Activated CD4-positive, alpha-beta T cell treated with anti-CD3 and anti-CD28 coated beads, Interleukin-2, amount 10 ng/mL, durations not matched to agents 24 days and 14 days (primary cell): ENCODE measurements at places on chromosomes 12 and 14. TPM values are rescaled to one million over a fixed set of nuclear protein-coding genes. Genes with fewer than 3 reads are reported as not detected.

DNA sequence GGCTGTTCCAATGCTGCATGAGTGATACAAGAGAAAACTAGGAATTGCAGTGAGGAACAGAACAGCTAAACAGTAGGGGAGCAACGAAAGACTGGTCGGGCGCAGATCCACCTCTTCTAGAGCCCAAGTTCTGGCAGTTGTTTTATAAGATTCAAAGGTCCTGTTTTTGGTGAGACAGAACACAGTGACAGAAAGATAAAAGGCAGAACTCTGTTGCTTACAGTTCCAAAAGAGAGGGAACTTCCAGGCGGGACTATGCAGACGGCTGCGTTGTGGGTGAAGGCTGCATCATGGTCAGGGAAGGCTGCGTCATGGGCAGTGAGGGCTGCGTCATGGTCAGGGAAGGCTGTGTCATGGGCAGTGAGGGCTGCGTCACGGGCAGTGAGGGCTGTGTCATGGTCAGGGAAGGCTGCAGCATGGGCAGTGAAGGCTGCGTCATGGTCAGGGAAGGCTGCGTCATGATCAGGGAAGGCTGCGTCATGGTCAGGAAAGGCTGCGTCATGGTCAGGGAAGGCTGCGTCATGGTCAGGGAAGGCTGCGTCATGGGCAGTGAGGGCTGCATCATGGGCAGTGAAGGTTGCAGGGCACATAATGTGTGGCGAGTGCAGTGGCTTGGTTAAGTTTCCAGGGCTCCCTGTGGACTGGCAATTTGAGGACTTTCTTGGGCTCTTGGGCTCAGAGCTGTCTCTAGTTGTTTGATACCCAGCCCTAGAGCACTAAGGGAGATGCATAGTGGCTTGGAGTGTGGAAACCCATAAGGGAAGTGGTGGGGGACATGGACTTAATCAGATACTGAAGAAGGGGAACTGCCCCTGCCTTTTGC lies 619.9 kb downstream of the AACS start:
- no peaks in the 10 kb centered on the region for H3K27me3 ChIP-seq
- H3K4me3 ChIP-seq = no peak overlapping the region
- H3K36me3 ChIP-seq = no peaks in the 10 kb centered on the region
- no peak overlapping the region for H3K27ac ChIP-seq
- H3K4me1 ChIP-seq = no peaks in the 10 kb centered on the region

GYS2 gene
- 0.17 TPM in 1 of 2 replicates, not detected in the other for total RNA-seq

SIVA1 gene
- 117 and 123 TPM in 2 replicates for total RNA-seq

CLECL1 gene
- total RNA-seq = 5.3 and 9.1 TPM in 2 replicates

TDRD9 gene
- total RNA-seq = 0.12 and 0.19 TPM in 2 replicates

GRCh38 chr14:65981192-65981843 lies 504.9 kb upstream of the CCDC196 start:
- no peak overlapping the region for H3K27ac ChIP-seq
- peaks cover 3% of the 10 kb centered on the region for H3K4me1 ChIP-seq
- peaks cover 10% of the 10 kb centered on the region for H3K27me3 ChIP-seq
- no peak for DNase-seq
- no peak overlapping the region for H3K4me3 ChIP-seq

C12orf50 gene
- not detected in 2 replicates for total RNA-seq

DNA sequence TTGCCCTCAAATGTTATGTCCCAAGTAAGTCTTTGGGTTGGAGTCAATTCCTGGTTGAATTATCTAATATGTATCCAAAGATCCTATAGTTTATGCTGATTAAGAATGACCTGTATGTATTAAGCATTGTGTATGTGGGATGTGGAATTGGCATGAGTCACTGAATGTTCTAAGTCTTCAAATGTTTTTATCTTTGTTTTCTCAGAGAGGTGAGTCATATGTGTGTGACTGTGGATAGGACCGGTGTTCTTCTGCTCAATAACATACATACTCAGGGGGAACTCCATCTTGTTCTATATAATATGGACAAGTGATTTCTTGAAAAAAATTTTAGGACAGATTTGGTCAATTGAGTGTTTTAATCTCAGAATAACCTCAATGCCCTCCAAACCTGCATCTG lies 57.9 kb downstream of the NAV3 start:
- no peak overlapping the region for H3K27ac ChIP-seq
- no peaks in the 10 kb centered on the region for H3K4me1 ChIP-seq
- no peaks in the 10 kb centered on the region for H3K27me3 ChIP-seq
- no peak overlapping the region for H3K4me3 ChIP-seq

DNA sequence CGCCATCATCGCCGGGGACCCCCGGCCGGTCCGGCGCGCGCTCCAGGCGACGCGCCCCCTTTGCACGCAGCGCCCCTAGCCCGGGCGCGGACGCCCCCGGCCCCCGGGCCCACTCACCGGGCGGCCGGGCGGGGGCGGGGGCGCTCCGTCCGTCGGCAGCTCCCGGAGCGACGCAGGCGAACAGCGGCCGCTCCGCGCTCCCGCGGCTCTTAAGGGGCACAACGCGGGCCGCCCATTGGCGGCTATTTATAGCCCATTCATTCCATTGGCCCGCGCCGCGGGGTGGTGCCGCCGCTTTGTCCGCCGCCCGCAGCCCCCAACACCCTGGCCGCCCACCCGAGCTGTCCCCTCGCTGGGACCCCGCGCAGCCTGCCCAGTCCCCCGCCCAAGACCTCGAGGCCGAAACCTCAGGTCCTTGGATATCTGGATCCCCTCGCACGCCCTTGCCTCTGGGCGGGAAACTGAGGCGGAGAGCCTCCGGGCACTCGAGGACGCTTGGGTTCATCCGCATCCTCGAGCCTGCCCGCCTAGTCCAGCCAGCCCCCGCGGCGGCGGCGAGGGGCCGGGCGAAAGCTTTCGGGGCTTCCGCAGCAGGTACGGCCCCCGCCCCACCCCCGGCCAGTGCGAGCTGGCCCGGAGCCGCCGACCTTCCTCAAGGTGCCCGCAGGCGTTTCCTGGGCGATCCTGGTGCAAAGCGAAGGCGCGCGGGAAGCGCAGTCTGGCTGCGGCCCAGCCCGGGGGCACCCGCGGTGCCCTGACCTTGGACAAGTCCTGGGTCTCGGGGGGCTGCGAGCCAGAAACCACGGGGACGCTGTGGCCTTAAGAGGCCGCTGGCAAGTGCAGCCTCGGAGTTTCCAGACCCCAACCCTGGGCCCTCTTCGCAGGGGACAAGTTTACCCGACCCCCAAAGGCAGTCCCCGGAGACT lies at the start of gene CKB:
Gene CKB (minus strand): TSS at position 182 of the 926 bp plus-strand sequence. CDS start 337 bp downstream, outside the sequence.
- H3K27me3 ChIP-seq = peaks cover 19% of the 10 kb centered on the region
- peak within 1 kb of the TSS; percentile 59 for H3K4me3 ChIP-seq
- H3K27ac ChIP-seq = no peak within 1 kb of the TSS
- peak; percentile 73 for DNase-seq

GRCh38 chr14:76580399-76580798 lies 180.9 kb upstream of the VASH1 start:
- no peaks in the 10 kb centered on the region for H3K36me3 ChIP-seq
- no peak overlapping the region for H3K27ac ChIP-seq
- no peaks in the 10 kb centered on the region for H3K27me3 ChIP-seq
- no peaks in the 10 kb centered on the region for H3K4me1 ChIP-seq
- H3K4me3 ChIP-seq = no peak overlapping the region

GRCh38 chr12:77923882-77924281 lies 93.2 kb downstream of the NAV3 start:
- H3K27me3 ChIP-seq = no peaks in the 10 kb centered on the region
- DNase-seq = no peak
- H3K36me3 ChIP-seq = no peaks in the 10 kb centered on the region
- H3K4me3 ChIP-seq = no peak overlapping the region
- H3K27ac ChIP-seq = no peak overlapping the region

- no peak overlapping the region for H3K27ac ChIP-seq
- peaks cover 26% of the 10 kb centered on the region for H3K27me3 ChIP-seq
- no peak for DNase-seq
- no peaks in the 10 kb centered on the region for H3K36me3 ChIP-seq
Observed at GRCh38 chr14:99820702-99821331, 27.6 kb downstream of the EML1 start.

GRCh38 chr12:101696251-101697196 lies 916 bp upstream of the CHPT1 start:
- DNase-seq = no peak
- peaks cover 26% of the 10 kb centered on the region for H3K27me3 ChIP-seq

ABCC9 gene
- 0.02 TPM in 1 of 2 replicates, not detected in the other for total RNA-seq

- DNase-seq = no peak
- H3K27me3 ChIP-seq = no peaks in the 10 kb centered on the region
- H3K4me1 ChIP-seq = peaks cover 38% of the 10 kb centered on the region
- peak overlapping the region; percentile 69 for H3K27ac ChIP-seq
- H3K36me3 ChIP-seq = peaks cover 21% of the 10 kb centered on the region
Observed at GRCh38 chr12:100184549-100185145, 16.0 kb upstream of the ACTR6 start.

DNA sequence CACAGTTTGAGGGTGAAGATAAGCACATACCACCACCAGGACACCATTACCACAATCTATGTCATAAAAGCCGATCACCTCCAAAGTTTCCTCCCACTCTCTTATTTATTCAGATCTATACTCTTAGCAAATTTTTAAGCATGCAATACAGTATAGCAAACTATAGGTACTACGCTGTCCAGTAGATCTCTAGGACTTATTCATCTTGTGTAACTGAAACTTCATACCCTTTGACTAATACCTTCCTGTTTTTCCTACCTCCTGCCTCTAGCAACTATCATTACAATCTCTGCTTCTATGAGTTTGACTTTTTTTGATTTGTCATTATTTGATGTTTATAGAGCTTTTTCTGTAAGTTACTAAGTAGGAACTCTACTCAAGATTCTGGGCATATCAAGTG lies 84.5 kb upstream of the MANSC4 start:
- peaks cover 2% of the 10 kb centered on the region for H3K4me1 ChIP-seq
- H3K27me3 ChIP-seq = no peaks in the 10 kb centered on the region
- no peaks in the 10 kb centered on the region for H3K36me3 ChIP-seq

GRCh38 chr14:85479771-85480170 lies 50.2 kb upstream of the FLRT2 start:
- no peak overlapping the region for H3K4me3 ChIP-seq
- H3K36me3 ChIP-seq = no peaks in the 10 kb centered on the region
- no peaks in the 10 kb centered on the region for H3K4me1 ChIP-seq
- no peaks in the 10 kb centered on the region for H3K27me3 ChIP-seq

HCAR3 gene
- 0.45 and 0.84 TPM in 2 replicates for total RNA-seq

DNA sequence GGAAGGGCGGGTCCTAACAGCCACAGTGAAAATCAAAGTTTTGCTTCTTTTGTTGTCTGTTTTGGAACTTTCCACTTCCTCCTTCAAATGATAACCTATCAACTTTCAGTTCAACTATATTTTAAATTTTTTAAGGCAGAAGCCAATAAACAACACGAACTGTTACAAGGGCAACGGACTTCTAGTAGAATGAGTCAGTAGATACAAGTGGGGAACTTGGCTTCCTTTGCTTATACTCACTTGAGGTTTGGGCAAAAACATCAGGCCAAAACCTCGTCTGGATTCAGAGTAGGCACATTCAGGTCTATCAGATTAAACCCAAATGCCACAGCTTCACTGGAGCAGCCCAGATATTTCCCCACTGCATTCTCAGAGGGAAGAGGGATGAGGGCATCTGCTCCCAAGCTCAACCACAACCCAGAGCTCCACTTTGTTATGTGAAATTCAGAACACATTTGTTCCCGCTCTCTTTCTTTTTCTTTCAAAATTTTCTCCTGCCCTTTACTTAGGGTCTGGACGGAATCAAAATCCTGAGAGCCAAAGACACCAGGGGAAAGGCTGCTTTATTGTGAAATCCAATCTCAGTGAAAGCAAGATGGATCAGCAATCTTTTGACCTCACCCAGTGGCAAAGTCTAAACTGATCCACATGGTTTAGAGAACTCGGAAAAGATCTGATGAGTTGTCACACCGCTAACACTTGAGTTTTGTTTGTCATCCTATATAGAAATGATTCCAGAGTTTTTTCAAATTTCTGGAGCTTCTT lies 152.5 kb upstream of the BTG1 start:
- peak overlapping the region; percentile 23 for H3K4me3 ChIP-seq
- H3K4me1 ChIP-seq = peaks cover 24% of the 10 kb centered on the region

DNA sequence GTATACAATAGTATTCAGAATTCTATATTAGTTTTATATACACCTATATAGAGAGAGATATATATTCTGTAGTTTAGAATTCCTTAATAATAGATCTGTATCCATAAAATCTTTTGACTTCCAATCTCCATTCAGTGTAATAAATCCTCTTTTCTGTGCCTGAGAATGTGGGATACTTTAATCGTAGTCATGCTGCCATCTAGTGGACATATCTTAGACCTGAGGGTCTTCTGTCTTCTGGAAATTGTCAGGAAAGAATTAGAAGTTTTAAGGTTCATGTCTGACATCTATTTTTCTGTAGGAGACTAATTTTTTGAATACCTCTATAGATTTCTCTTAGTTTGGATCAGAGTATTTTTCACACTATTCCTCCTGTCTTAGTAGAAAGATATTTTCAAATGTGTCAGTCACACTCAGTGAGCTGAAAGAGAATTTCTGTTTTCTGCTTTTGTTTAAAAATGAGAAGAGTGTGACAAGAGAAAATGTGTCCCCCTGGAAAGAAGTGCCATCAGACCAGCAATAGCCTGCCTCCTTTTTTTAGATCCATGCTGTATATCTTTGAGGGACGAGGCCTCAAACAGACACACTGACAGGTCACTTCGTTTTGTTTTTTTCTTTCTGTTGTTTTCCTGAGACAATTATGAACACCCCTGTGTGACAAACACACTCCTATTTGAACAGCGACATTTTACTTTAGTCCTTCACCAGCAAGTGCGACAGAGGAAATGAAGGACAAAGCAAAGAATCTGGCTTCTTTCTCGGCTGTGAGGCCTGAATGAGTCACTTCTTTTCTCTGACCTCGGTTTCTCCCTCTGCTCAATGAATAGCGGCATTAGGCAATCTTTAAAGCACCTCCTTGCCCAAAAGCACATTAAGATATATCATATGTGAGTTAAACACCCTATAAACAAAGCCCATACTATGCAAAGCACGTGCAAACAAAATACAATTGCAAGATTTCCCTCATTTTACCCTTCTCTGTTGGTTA lies 96.3 kb downstream of the GALC start:
- DNase-seq = peak; percentile 59
- no peak overlapping the region for H3K27ac ChIP-seq
- H3K36me3 ChIP-seq = no peaks in the 10 kb centered on the region
- H3K27me3 ChIP-seq = peaks cover 29% of the 10 kb centered on the region
- no peak overlapping the region for H3K4me3 ChIP-seq

GRCh38 chr14:53955671-53956426 lies 776 bp downstream of the BMP4 start:
- H3K27ac ChIP-seq = peak overlapping the region; percentile 37
- H3K4me3 ChIP-seq = peak overlapping the region; percentile 56
- no peak for DNase-seq
- peaks cover 20% of the 10 kb centered on the region for H3K4me1 ChIP-seq

DNA sequence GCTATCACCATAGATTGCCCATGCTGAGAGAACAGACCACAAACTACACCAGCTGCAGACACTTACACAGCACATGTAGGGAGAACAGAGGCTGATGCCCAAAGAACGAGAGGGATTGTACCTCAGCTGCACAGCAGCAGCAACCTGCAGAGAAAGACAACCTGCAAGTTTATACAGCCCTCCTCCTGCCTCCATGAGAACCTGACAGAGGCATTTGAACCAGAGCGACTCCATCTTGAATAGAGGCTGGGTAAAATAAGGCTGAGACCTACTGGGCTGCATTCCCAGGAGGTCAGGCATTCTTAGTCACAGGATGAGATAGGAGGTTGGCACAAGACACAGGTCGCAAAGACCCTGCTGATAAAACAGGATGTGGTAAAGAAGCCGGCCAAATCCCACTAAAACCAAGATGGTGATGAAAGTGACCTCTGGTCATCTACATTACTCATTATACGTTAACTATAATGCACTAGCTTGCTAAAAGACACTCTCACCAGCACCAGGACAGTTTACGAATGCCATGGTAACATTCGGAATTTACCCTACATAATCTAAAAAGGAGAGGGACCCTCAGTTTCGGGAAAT lies 262.4 kb upstream of the HMGA2 start:
- H3K36me3 ChIP-seq = no peaks in the 10 kb centered on the region
- H3K27ac ChIP-seq = no peak overlapping the region
- H3K27me3 ChIP-seq = peaks cover 6% of the 10 kb centered on the region
- DNase-seq = no peak

COCH gene
- total RNA-seq = 1.1 and 1.2 TPM in 2 replicates
